ENCODE measurements at places on chromosomes 13 and 19. TPM values are rescaled to one million over a fixed set of nuclear protein-coding genes. Genes with fewer than 3 reads are reported as not detected.

The RASIP1 gene
- 5.4 TPM for total RNA-seq

GRCh38 chr13:43874504-43875092 lies 4.9 kb downstream of the CCDC122 start:
- H3K27ac ChIP-seq, result no peak overlapping the region
- H3K27me3 ChIP-seq, result no peaks in the 10 kb centered on the region
- no peak overlapping the region for H3K4me3 ChIP-seq

The MAST1 gene
- total RNA-seq, result 0.79 TPM

- H3K36me3 ChIP-seq, result no peaks in the 10 kb centered on the region
- no peak for DNase-seq
- no peak overlapping the region for H3K27ac ChIP-seq
- peaks cover 88% of the 10 kb centered on the region for H3K4me1 ChIP-seq
These were observed 324.5 kb downstream of the DIAPH3 start for GRCh38 chr13:59839186-59839585.

GRCh38 chr19:2184422-2184975 lies 20.8 kb downstream of the DOT1L start:
- H3K4me3 ChIP-seq, result no peak overlapping the region
- no peaks in the 10 kb centered on the region for H3K36me3 ChIP-seq
- H3K4me1 ChIP-seq, result peaks cover 10% of the 10 kb centered on the region
- H3K27ac ChIP-seq, result no peak overlapping the region

- no peak for DNase-seq
- H3K27me3 ChIP-seq, result no peaks in the 10 kb centered on the region
- H3K36me3 ChIP-seq, result no peaks in the 10 kb centered on the region
- no peak overlapping the region for H3K27ac ChIP-seq
- H3K4me1 ChIP-seq, result peaks cover 15% of the 10 kb centered on the region
These were observed 8.3 kb downstream of the TRPM4 start for GRCh38 chr19:49165865-49166301.

DNA sequence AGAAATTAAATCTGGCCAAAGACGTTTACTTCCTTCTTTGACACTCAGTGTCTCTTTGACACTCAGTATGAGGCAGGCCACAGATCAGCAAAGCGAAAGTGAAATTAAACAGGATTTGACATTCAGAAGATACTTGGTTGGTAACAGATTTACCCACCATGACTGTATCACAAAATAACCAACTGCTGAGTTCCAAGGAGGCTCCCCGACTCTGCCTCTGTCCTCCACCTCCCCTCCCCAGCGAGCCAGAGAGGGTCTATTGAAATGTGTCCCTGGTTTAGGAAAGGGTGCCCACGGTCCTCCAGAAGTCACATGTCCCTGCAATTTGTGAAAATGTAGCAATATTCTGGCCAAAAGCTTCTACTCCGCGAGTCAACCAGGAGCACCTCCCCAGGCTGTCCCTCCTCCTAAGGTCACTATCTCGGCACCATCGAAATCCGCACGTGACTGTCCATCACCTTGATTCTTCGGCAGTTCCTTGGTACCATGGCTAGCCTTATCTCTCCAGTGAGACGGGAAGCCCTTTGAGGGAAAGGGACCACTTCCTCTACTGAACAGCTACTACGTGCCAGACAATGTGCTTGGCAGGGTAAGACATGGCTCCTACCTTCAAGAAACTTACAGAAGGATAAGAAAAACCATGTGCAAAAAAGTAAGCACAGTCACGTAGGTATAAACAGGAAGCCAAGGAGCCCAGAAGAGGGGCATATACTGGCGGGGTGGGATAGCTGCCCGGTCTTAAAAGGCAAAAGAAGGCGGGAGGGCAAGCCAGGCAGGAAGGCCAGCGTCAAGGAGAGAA lies 1.5 kb downstream of the N4BP2L1 start:
- no peak overlapping the region for H3K27ac ChIP-seq
- no peaks in the 10 kb centered on the region for H3K36me3 ChIP-seq
- peak overlapping the region; percentile 62 for H3K4me3 ChIP-seq
- no peak for DNase-seq
- no peaks in the 10 kb centered on the region for H3K27me3 ChIP-seq

- no peaks in the 10 kb centered on the region for H3K36me3 ChIP-seq
- DNase-seq, result no peak
- H3K27ac ChIP-seq, result no peak overlapping the region
- no peaks in the 10 kb centered on the region for H3K4me1 ChIP-seq
- H3K4me3 ChIP-seq, result no peak overlapping the region
These were observed 104.7 kb upstream of the TSC22D1 start for GRCh38 chr13:44680746-44681355.

- no peak overlapping the region for H3K27ac ChIP-seq
- H3K4me1 ChIP-seq, result peaks cover 12% of the 10 kb centered on the region
- H3K27me3 ChIP-seq, result no peaks in the 10 kb centered on the region
These were observed 28.0 kb downstream of the AKT2 start for GRCh38 chr19:40257096-40257517.

The PCSK4 gene
- total RNA-seq, result 9.8 TPM

The ZSCAN4 gene
- not detected for total RNA-seq

The CD79A gene
- total RNA-seq, result not detected

The SHISA2 gene
- total RNA-seq, result not detected

DNA sequence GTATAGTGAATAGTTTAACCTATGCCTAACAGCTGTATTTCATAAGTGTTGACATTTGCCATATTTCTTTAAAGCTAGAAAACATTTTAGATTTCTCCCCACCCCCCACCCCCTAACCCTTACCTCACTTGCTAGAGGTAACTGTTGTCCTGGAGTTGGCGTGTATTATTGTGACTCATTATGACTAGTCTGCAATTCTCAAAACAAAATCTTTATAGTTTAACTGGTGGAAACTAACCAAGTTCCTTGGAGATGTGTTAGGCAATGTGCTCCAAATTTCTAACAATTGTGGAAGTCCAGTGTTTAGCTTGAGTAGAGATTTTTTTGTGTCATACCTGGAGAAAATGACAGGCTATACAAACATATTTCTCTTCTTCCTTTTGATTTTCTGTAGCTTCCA lies 38.0 kb downstream of the KCTD4 start:
- DNase-seq, result no peak
- H3K36me3 ChIP-seq, result no peaks in the 10 kb centered on the region
- H3K27ac ChIP-seq, result no peak overlapping the region
- H3K27me3 ChIP-seq, result no peaks in the 10 kb centered on the region
- no peak overlapping the region for H3K4me3 ChIP-seq
- no peaks in the 10 kb centered on the region for H3K4me1 ChIP-seq

- H3K27me3 ChIP-seq, result no peaks in the 10 kb centered on the region
- DNase-seq, result no peak
- H3K4me3 ChIP-seq, result no peak overlapping the region
- H3K4me1 ChIP-seq, result peaks cover 8% of the 10 kb centered on the region
These were observed 1.5 kb upstream of the TUBB4A start for GRCh38 chr19:6503407-6504201.

The PSG3 gene
- not detected for total RNA-seq

- H3K4me3 ChIP-seq, result no peak overlapping the region
- no peaks in the 10 kb centered on the region for H3K27me3 ChIP-seq
- no peak for DNase-seq
- H3K4me1 ChIP-seq, result peaks cover 3% of the 10 kb centered on the region
- no peaks in the 10 kb centered on the region for H3K36me3 ChIP-seq
These were observed 19.9 kb upstream of the LGALS13 start for GRCh38 chr19:39582442-39582841.

The TNNI3 gene
- 2.9 TPM for total RNA-seq

The SULT2A1 gene
- 4.5 TPM for total RNA-seq

The PTPRH gene
- 2.3 TPM for total RNA-seq

GRCh38 chr13:37070145-37070695 lies 10.7 kb upstream of the SUPT20H start:
- H3K27ac ChIP-seq, result no peak overlapping the region
- H3K27me3 ChIP-seq, result no peaks in the 10 kb centered on the region
- H3K4me1 ChIP-seq, result no peaks in the 10 kb centered on the region

DNA sequence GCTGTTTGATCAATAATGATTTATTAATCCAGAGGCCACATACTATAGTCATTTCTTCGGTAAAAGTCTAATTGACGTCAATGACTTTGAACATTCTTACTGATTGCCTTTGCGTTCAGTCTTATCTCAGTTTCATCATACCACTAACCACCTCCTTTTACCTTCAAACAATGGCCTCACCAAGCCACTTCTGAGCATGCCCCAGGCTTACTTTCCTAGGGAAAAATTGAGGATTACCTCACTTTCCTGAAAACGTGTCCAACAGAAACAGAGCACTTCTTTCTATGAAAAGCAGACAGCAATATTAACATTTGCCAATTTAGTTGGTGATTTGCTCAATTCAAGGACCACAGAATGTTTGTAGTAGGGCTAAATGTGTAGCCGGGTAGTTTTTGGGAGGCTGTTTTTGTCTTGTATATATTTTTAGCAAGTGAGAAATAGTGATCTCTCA lies 157.6 kb downstream of the KLF5 start:
- DNase-seq, result no peak
- no peaks in the 10 kb centered on the region for H3K36me3 ChIP-seq
- no peak overlapping the region for H3K4me3 ChIP-seq
- H3K27ac ChIP-seq, result peak overlapping the region; percentile 34

Data from Caco-2 (cell line).